Inflammatory macrophage (primary cell): ENCODE measurements at places on chromosomes 7 and 10.

DNA sequence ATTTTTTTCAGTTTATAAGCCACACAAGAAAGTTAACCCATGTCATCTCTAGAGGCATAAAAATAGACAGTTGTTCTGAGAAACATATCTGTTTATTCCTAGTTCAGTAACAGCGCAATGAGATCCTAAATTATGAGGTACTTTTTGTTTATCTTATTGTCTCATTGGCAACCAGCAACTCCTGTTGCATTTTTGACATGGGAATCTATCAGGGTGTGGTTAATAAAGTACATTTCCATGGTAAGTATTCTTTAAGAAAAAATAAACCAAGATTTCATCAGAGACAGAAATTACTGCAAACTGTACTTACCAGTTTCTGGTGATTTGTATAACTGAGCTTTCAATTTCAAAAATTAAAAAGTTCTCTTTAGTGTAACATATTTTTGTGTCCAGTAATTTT is 9.0 kb downstream of the FAS start:
- no peak for DNase-seq

DNA sequence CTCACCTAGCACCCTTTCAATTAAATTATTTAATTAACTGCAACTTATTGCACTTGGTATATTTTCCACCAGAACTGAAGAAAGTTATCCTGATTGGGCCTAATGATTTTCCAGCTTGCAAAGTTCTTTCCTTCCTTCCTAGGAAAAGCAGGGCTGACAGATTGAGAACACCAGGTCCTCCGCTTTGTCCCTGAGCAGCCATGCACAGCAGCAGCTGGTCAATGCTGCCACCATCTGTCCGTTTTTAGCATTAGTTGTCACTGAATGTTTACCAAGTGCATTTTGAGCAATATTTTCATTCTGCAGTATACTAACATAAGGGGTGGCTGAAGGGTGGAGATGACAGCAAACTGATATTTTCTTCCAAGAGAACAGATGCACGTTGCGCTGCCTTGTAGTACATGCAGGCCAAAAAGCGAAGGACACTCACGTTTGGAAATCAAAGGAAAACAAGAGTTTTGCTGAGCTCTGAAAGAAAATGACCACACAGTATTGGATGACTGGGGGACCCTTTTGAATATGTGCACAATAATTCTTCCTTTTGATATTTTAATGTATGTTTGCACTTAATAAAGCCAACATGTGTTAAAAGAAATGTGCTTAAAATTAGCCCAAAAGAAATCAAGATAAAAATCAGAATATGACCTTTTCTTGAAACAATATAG is 248.8 kb upstream of the PTN start:
- peak; percentile 65 for DNase-seq

GRCh38 chr10:127524908-127525665 is 24.0 kb upstream of the NPS start:
- DNase-seq: no peak

- DNase-seq: no peak
These were observed 48.6 kb upstream of the DLG5 start for GRCh38 chr10:77975086-77975666.

- peak; percentile 67 for DNase-seq
These were observed 70.6 kb downstream of the PTPRE start for GRCh38 chr10:127977357-127978009.

DNA sequence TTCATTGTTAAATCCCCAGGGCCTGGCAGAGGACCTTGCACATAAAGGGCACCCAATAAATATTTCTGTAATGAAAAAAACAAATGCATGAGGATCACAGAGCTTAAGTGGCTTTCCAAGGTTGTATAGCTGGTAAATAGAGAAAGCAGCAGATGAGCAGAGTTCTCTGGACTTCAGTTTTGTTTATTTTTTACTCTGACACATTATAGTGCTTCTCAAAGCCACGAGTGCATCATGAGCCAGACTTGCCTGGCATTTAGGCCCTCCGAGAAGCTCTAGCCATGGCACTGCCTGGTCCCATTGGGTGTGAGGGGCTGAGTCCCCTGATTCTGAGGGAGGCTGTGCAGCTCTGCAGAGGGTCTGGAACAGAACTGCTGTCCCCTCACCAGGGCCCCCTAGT is 87.2 kb upstream of the ZNF32 start:
- no peak for DNase-seq

DNA sequence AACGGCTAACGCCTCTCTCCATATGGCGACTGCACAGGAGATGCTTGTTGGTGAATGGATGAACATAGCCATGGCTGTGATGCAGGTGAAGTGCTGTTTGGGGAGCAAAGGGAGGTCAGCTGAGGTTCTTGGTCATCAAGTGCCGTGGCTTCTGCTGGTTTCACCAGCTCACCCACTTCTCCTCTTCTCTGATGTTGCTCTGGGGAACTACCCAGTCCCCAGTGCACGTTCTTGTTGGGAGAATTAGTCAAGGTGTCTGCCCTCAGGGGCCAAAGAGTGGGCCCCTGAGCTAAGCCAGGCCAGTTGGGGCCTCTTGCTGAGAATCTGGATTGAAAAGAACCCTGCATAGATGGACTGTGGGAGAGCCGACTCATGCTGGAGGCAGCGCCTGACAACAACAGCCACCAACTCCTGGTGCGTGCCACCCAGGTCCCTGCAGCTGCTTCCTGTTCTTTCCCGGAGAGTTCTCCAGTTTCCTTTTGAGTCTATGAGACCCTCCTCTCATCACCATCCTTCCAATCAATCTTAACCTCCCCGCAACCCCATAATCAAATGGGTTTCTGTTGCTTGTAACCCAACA is 3.0 kb downstream of the BTBD16 start:
- DNase-seq: no peak

- DNase-seq: peak; percentile 40
These were observed 418.6 kb upstream of the ZMIZ1 start for GRCh38 chr10:78650122-78650521.

DNA sequence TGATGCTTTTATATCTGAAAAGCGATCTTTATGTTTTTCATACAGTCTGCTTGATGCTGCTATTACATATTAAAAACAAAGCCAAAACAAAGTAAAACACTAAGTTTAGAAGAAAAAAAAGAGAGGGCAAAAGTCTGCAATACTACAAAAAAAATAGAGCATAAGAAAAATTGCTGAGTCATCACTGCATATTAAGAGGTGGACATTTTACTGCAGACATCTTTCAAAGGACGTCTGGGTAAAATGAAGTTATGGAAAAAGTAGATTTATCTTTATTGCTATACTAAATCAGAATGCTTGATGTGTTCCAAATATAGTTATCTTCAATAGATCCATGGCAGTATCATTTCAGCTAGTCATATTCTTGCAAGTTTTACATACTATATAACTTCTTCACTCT is 172.0 kb downstream of the MAGI2 start:
- no peak for DNase-seq

- no peak for DNase-seq
These were observed 184.4 kb upstream of the TCERG1L start for GRCh38 chr10:131495892-131496291.

DNA sequence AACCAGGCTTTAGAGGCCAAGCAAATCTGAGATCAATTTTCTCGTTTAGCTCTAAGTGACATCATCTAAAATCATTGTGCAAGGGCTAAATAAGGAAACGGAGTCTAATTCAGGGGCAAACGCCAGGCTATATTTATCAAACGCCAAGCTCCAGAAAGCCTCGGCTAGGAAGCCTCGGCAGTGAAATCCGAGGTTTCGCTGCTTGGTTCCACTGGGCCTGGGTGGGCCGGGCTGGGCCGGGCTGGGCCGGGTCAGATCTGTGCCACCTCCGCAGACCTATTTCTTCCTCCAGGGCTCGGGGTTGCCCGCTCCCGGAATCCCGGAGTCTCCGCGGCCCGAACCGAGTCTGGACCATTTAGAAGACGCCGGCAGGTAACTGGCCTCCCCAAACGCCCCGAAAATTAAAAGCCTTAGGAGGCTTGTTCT is 459 bp upstream of the FEZF1 start:
- no peak for DNase-seq
